ENCODE measurements at places on chromosomes 7 and 10. TPM values are rescaled to one million over a fixed set of nuclear protein-coding genes. Genes with fewer than 3 reads are reported as not detected.

GRCh38 chr7:103132995-103133688 lies 15.8 kb downstream of the NAPEPLD start:
- no peak for DNase-seq

- DNase-seq, result no peak
These were observed 565.0 kb downstream of the REEP3 start for GRCh38 chr10:64086083-64086767.

- DNase-seq, result no peak
These were observed 4.0 kb downstream of the ITIH2 start for GRCh38 chr10:7707102-7707501.

DNA sequence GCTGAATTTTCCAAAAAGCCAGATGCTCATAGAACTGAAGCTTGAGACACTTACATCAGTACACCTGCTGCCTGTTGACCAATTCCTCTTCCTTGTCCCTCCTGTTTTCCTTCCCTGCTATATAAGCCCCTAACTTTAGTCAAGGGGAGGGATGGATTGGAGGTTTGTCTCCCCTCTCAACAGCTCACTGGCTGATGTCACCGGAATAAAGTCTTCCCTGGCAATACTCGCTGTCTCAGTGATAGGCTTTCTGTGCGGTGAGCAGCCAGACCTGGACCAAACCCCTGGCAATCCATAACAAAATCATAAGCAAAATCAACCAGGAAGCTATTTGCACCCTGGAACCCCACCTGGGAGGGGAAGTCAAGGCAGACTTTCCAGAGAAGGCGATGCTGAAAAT lies 929 bp upstream of the IRF5 start:
- DNase-seq, result no peak

DNA sequence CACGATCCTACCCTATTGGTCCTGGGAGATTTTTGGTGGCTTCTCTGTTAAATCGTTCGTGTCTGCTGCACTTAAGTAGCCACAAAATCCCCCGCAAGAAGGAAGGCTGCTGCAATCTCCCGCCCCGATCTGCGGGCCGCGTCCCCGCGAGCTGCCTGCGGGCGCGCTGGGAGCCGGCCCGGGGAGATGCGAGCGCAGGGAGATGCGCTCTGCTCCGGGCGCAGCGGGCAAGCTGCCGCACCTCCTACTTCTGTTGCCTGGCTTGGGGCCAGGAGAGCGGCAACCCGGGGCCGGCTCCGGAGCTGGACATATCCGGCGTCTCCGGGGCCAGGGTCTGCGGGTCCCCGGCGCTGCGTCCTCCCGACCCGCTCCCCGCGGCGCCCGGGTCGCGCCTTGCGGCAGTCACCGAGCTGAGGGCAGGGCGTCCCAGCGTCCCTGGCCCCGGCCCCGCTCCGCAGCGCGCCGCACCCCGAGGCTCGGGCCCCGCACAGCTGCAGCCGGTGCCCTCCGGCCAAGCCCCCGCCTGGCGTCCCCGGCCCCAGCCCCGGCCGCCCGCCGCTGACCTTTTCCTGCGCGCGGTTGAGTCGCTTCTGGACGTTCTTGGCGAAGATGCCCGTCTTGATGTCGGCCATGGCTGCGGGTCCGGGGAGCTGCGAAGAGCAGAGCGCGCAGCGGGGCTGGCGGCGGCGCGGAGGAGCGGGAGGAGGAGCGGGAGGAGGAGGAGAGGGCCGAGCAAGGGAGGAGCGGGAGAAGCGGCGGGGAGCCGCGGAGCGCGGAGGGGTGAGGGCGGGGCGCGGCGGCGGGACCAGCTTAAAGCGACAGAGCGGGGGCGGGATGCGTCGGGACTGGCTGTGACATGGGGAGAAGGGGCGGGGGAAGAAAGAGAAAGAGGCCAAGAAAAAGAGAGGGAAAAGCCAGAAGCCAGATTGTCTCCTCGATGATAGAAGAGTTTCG lies at the start of gene AMPH:
Gene AMPH (minus strand): TSS at position 654 of the 954 bp plus-strand sequence. CDS start 22 bp downstream, at position 632.
- DNase-seq, result no peak

GRCh38 chr10:59179068-59179467 lies 2.6 kb downstream of the PHYHIPL start:
- no peak for DNase-seq

DNA sequence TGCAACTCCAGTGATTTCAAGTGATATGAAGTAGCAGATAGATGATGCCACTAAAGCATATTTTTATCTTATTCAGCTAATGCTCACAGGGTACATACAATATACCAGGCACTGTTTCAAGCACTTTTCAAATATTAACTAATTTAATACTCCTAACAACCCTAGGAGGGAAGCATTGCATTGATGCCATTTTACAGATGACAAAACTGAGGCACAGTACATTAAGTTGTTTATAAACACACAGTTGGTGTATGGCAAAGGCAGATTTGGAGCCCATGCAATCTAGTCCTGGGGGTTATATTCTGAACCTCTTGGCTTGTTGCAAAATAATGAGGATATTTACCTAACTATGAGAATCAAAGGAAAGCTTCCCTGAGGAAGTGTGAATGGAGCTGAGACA lies 371.0 kb downstream of the SFMBT2 start:
- DNase-seq, result no peak

DNA sequence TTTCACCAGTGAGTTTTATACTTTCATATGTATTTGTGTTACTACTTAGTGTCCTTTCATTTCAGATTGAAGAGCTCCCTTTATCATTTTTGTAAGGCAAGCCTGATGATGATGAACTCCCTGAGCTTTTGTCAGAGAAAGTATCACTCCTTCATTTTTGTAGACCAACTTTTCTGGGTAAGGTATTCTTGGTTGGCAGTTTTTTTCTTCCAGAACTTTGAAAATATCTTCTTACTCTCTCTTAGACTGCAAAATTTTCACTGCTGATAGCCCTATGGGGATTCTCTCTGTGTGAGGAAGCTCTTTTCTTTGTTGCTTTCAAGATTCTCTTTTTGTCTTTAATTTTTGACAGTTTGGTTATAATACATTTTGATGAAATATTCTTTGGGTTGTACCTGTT lies 35.7 kb downstream of the CCDC7 start:
- DNase-seq, result no peak

- DNase-seq, result no peak
These were observed 1.8 kb downstream of the RP9 start for GRCh38 chr7:33107136-33108066.

GRCh38 chr10:12617191-12618175 lies 268.1 kb downstream of the CAMK1D start:
- no peak for DNase-seq

- DNase-seq, result no peak
These were observed 3.4 kb downstream of the STAM start for GRCh38 chr10:17647326-17647725.

- DNase-seq, result no peak
These were observed 124.7 kb downstream of the MAD1L1 start for GRCh38 chr7:2108071-2108455.

- no peak for DNase-seq
These were observed 1211.3 kb downstream of the REEP3 start for GRCh38 chr10:64732372-64732957.

DNA sequence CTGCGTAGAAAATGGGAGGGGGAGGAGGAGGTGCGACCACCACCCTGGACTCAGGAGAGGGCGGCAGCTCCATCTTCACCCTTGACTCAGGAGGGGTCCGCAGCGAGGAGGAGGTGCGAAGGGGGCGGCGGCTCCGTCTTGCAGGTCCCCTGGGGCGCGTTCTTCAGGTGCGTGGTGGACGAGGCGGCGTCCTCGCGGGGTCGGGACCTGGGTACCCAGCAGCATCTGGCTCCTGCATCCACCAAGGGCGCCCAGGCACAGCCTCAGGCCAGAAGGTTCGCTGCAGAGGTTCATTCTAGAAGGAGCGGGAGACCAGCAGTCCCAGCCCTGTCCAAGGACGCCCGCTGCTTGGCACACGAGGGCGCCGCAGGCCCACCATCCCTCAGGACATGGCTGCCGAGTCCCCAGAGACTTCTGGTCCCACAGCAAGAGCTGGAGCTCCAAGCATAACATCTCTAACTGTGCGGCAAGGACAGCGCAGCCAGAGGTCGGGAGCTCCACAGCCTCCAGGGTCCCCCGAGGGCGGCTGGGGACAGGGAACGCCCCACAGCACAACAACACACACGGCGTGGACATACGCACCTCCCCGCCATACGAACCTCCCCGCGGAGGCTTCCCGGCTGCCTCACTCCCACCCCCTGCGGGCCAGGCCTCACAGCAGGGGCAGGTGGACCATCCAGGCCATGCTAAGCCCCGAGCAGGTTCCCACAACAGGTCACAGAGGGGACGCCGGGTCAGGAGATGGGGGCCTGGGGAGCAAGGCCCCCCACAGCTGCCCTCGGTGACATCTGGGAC lies 16.8 kb upstream of the DPYSL4 start:
- DNase-seq, result no peak

GRCh38 chr10:48667960-48668590 lies 16.6 kb upstream of the WDFY4 start:
- no peak for DNase-seq

DNA sequence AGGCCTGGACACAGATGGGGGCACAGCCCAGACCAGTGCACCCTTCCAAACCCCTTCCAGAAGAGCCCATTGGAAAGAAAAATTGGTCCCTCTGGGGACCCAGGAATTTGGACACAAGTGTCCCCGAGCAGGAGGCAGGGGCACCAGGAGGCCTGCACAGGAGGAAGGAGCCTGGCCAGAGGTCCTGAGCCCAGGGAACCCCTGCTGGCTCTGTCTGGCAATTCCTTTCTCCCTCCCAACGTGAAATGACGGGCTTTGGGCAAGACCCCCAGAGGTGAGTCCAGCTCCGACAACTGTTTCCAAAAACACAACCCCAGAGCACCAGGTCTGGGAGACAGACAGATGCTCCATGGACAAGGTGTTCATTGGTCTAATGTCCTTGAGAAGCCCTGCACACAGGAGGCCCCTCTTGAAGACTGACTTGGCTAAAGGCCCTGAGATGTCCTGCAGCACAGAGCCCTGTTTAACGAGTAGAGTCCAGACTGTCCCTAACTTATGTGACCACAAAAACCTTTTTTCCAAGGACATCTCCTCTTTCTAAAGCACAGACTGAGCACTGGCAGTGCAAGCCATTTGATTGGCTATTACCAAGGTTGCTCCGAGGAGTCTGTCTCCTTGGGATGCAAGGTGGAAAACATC lies 150.7 kb downstream of the OAT start:
- no peak for DNase-seq

GRCh38 chr7:93176992-93177580 lies 28.9 kb upstream of the SAMD9L start:
- DNase-seq, result no peak

- DNase-seq, result no peak
These were observed 510 bp downstream of the ZSWIM8 start for GRCh38 chr10:73785721-73786511.

GRCh38 chr10:133091316-133091715 lies 3.6 kb downstream of the ADGRA1 start:
- DNase-seq, result no peak

DNA sequence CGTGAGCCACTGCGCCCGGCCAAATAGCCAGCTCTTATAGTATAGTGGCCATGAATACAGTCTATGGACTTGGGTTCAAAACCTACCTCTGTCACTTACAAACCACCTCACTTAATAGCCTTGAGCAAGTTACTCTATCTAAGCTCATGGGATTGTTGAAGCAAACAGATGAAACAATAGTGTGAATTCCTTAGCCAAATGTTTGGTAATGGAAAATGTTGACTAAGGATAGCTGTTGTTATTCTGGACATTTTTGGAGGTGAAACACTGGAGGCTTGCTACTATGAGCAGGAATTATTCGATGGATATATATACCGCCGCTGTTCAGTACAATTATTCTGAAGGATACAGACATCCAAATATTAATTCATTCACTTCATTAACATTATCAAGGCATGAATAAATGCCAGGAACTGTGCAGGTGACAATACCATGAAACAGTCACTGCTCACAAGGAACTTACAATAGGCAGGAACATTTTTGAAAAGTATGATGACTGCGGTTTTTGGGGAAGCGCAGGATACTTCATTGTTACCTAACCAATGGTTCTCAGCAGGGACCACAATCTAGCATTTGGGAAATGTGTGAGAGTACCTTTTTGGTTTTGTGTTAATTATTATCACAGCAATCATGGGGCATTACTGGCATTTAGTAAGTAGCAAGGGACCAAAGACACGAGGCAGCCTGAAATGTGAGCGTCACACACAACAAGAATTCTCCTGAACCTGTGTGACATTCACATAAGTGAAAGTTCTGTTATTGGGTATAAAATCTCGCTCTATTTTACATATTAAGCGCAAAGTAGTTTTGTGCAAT lies 55.7 kb downstream of the CUBN start:
- DNase-seq, result no peak

GRCh38 chr10:70232859-70233108 lies 445 bp downstream of the PPA1 start:
- DNase-seq, result no peak

DNA sequence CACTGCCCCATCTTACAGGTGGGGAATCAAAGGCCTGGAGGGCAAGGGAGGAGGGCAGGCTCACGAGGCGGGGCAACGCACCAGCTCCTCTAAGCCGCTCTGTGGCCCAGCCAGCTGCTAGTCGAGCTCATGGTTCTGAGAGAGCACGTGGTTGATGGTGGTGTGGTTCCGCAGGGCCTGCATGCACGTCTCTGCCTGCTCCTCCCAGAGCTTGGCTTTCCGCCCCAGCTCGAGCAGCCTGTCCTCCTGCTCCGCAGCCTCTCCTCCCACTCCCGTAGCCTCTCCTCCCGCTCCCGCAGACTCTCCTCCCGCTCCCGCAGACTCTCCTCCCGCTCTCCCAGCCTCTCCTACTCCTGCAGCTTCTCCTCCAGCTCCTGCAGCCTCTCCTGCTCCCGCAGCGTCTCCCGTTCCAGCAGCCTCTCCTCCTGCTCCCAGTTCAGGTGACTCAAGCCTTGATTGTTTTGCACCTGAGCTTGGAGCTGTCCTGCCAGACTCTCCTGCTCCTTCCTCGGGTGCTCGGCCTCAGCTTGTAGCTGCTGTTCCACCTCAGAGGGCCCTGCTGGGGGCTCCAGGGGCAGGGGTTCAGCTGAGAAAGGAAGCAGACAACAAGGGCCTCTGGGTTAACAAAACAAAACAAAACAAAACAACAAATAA lies 19.1 kb upstream of the MTPAP start:
- DNase-seq, result no peak

DNA sequence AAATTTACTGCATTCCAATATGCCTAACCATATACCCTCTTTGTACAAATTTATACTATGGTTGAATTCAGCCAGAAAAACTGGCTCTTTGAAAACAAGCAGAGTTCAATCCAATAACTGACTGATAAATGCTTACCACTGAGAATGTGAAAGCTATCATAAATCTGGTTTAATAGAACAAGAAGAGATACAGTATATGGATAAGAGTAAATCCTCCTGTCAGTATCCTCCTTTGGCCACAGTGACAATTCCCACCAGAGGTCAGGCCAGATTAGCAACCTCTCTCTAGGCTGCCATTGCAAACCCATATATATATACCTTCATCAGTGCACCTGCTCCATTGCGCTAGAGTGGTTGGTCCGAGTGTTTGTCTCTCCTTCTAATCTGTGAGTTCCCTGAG lies 647.2 kb downstream of the GRM8 start:
- no peak for DNase-seq

BICC1 gene
- 15.7 TPM for total RNA-seq

CNPY1 gene
- not detected for total RNA-seq

FLNC gene
- 215 TPM for total RNA-seq

PLEKHA1 gene
- 28.9 TPM for total RNA-seq

SLC18A3 gene
- not detected for total RNA-seq
